ENCODE measurements at places on chromosomes 16 and 17.

DNA sequence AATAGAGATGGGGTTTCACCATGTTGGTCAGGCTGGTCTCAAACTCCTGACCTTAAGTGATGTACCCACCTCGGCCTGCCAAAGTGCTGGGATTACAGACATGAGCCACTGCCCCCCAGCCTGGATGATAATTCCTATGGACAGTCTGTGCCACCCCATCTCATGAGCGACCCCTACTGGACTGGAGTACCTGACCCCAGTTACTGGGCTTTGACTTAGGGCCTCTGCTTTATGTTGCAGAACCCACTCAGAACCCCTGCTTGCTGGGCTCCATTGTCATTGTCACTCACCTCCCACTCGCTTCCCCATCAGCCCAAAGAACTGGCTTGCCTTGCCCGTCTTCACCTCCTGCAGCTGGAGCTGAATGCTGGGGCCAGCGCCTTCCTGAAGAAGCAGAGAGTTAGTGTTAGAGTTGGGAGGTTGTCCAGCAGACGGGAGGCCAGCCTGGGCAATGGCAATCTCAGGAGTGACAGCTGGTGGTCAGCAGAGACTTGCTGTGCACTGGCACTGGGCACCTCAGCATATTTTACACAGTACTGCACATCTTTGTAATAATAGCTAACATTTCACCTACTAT, 4.0 kb downstream of the TAC4 start:
- no peak for DNase-seq

DNA sequence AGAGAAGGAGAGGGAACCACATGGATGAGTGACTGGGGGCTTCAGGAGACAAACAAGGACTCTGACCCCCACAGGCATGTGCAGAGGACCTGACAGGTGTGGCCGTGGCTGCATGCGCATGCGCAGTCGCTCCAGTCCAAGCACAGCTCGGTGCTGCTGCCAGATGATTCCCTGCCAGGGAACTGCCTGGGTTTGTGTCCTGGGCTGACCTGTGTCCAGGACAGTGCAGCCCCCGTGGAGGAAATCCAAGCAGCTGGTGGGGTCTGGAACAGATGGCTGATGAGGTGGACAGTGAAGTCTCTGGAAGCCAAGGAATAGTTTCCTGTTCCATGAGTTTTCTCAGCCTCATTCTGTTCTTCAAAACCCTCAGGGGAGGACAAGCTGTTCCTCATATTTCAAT, 27.3 kb downstream of the LASP1 start:
- DNase-seq = no peak

DNA sequence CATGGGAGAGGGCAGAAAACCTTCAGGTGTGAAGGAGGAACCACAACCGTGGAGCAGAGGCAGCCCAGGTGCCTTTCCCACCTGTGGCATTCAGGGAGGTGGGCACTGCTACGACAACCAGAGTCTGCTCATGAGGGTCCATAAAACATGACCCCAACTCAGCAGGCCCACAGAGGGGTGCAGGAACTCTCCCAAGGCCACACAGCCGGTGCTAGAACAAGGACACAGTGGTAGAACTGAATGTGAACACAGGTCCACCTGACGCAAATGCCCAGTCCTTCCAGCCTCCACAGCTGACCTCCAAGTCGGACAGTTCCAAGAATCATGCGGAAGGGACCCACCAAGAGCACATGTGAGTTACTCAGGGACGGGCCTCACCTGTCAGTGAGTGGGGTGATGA, 76.4 kb downstream of the DNAH17 start:
- DNase-seq = no peak

DNA sequence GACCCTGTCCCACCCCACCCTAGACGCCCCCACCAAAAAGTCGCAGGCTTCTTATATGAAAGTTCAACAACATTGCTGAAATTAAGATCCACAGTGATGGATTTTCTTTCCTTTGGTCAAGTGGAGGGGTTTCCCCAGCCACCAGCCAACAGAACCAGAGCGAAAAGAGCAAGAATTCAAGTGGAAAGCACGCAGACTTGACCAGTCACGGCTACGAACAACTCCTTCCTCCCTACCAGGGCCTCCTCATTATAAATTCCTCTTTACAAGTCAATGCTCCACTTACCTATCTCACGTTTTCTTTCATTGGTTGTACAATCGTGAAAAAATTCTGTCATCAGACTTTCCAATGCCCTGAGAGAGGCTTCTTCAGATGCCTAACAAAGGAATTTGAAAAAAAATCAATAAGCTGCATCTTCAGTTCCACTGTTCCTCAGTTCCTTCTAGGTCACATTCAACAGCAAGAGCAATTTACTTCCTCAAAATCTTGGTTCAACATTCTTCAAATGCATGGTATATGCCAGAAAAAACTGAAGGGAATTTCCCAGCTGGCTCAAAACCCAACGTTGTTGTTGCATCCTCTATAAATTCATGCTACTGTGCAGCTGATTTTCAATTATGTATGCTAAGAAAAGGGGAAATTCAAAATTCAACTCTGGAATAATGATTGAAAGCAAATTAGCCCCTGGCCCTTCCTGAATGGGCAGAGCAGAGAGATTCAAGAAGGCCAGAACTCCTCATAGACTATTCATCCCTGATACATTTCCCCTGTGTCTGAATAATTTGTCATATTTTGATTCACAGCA, 30.9 kb downstream of the XPO6 start:
- DNase-seq = no peak

DNA sequence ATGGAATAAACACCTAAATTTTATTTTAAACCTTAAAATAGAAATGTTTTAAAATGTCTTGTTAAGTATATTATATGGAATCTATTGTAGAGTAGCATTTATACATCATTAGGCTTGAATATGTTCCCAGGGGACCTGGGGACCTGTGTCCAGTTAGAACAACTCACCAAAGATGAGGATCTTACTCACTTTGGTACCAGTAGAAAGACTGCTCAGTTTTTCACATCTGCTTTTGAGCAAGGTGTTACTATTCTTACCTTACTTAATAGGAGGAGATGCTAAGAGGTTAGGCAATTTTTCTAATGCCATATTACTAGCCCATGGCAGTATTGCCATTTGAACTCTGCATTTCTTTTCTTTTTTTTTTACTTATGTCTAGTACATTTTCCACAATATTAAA, 14.7 kb downstream of the STXBP4 start:
- no peak for DNase-seq

All from lower leg skin (tissue), 4 donors.